ENCODE measurements at places on chromosomes 1 and 21.

GRCh38 chr1:29802181-29803068, 566.1 kb downstream of the PTPRU start:
- DNase-seq: no peak

DNA sequence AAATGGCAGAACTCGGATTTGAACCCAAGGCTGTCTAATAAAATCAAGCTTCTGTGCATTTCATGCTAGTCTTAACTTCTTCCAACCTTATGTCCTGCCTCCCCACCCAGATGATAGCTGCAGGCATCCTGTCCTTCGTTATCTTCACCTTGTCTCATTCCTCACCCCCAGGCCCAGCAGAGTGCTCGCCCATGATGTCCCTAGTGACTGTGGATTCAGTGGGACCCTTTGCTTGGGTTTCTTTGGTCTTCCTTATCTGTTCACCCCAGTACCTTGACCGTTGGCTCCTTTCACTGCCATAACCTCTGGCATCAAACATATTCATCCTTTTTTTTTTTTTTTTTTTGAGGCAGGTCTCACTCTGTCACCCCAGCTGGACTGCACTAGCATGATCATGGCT, 5.6 kb upstream of the BSDC1 start:
- DNase-seq: no peak

GRCh38 chr1:235009561-235010306, 118.9 kb downstream of the TOMM20 start:
- no peak for DNase-seq

DNA sequence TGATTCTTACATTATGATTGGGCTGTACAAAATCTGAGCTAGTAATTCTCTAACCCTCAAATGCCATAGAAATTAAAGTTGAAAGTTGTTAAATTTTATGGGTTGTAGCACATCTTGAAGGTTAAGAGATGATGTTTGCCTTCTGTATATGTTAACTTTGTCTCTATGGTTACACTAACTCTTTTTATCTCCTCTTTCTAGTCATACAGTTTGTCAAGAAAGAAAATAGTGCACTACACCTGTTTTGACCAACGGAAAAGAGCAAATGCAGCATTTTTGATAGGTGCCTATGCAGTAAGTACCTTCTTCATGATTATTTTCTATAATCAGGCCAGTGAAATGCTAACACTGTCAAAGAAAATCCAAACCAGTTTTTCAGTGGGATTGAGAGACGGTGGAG, 38.2 kb downstream of the CDC14A start:
- DNase-seq: no peak

DNA sequence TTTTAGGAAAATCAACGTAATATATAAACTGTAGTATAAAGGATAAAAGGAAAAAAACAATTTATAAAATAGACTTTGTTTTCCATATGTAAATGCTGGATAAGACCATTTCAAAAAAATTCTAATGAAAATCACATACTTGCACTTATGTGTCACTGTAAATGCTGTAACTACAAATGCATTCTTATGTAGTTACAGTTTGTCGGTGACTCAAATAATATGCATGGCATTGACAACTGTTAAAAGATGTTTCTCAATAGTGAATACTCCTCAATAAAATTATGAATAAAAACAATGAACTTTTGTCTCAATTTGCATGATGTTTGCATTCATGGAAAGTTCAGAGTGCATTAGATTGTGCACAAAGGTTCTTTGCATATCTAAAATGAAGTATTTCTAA, 614.0 kb upstream of the CHRM3 start:
- no peak for DNase-seq

DNA sequence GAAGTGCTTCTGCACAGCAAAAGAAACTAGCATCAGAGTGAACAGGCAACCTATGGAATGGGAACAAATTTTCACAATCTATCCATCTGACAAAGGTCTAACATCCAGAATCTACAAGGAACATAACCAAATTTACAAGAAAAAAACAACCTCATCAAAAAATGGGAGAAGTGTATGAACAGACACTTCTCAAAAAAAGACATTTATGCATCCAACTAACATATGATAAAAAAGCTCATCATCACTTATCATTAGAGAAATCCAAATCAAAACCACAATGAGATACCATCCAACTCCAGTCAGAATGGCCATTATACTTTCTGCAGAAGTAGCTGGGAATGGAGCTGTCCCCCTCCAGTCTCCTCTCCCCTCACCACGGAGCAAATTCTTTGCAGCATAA, 2.9 kb upstream of the OR2M3 start:
- DNase-seq: no peak

DNA sequence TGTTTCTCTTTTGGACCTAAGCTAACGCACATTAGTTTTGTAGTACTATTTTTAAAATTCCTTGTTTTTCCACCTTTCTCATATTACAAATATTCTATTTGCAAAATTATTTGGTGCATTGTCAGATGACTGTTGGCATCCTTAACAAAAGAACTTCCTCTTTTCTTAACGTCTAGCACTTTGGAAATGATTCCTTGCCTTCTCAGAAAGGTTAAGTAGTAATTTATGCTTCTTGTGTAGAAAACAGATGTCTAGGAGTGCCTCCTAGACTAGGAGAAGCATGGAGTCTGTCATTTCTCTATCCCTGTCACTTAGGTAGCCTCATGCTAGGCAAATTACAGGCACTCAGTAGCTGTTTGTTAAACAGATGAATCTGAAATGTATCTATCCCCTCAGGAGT, 64.4 kb downstream of the HSPA13 start:
- DNase-seq: no peak

DNA sequence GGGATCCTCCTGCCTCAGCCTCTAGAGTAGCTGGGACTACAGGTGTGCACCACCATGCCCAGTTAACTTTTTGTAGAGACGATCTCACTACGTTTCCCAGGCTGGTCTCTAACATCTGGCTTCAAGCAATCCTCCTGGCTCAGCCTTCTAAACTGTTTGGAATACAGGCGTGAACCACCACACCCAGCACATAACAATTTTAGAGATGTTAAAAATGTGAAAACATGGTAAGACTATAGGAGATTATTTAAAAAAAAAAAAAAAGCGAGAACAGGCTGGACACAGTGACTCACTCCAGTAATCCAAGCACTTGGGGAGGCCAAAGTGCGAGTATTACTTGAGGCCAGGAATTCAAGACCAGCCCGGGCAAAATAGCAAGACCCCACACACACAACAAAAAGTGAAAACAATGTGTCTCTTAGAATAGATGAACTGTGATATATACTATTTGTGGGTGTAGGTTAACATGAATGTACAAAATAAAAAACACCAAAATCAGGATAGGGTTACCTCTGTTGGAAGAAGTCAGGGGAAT, 19.6 kb downstream of the CCDC18 start:
- DNase-seq: no peak

DNA sequence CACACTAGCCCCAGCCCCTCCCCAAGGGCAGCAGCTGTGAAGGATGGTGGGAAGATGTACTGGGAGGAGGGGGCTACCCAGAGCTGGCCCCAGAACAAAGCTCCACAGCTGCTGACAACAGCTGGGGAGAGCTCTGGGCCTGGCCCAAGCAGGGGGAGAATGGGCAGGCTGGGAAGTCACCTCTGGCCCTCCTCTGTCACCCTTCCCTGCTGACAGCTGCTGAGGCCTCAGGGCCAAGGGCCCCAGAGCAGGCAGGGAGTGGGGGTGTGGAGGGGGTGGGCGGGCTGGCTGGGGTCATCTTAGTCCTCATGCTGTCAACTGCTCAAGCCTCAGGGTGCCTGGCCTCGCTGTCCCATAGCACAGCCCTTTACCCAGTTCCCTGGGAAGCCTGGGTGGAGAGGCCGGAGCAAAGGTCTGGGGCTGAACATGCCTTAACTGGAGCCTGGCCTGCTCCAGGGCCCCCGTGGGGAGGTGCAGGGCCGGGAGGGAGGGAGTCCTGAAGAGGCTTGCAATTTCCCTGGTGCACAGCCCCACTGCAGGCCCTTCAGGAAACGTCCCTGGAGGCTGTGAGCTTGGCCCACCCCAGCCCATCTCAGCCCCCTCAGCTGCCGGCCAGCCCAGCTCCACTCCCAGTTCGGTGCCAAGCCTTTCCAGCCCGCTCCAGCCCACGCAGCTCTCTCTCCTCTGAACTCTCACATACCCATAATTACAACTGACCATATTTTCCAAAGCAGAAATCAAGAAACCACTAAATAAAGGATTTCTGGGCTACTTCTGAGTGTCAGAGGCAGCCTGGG, 25.7 kb downstream of the HSPG2 start:
- DNase-seq: no peak

Data from stimulated activated CD4-positive, alpha-beta T cell treated with anti-CD3 and anti-CD28 coated beads, Interleukin-1b, Interleukin-23, amount 100 ng/mL, for 48 hours (primary cell).